ENCODE measurements at places on chromosomes 13 and 19. TPM values are rescaled to one million over a fixed set of nuclear protein-coding genes. Genes with fewer than 3 reads are reported as not detected.

CGB2 gene
- not detected for total RNA-seq

DNA sequence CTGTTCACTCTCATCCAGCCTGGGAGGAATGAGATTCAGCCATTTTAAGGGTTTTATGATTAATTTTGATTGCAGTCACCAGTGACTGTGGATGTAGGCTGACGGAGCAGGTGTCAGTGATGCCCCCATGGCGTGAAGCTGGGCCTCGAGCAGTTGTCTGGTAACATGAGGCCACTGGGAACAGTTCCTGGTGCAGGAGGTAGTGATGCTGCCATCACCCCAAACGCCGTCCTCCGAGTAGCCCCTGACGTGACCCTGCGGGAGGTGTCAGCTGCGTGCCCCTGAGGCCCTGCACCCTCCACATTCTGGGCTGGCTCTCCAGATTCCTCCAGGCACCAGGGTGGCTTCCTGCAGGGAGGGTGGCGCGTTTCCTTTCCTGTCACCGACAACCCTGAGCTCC, 277.2 kb downstream of the TEX29 start:
- no peak for DNase-seq
- no peak overlapping the region for H3K27ac ChIP-seq
- no peaks in the 10 kb centered on the region for H3K4me1 ChIP-seq
- H3K36me3 ChIP-seq: no peaks in the 10 kb centered on the region

MLLT1 gene
- total RNA-seq: 54.8 TPM

GRCh38 chr13:112892426-112893206, 76.4 kb upstream of the MCF2L start:
- no peak for DNase-seq
- H3K36me3 ChIP-seq: no peaks in the 10 kb centered on the region
- H3K27ac ChIP-seq: no peak overlapping the region
- H3K4me3 ChIP-seq: no peak overlapping the region
- peaks cover 16% of the 10 kb centered on the region for H3K27me3 ChIP-seq
- peaks cover 6% of the 10 kb centered on the region for H3K4me1 ChIP-seq

RYR1 gene
- total RNA-seq: 10.0 TPM

DNA sequence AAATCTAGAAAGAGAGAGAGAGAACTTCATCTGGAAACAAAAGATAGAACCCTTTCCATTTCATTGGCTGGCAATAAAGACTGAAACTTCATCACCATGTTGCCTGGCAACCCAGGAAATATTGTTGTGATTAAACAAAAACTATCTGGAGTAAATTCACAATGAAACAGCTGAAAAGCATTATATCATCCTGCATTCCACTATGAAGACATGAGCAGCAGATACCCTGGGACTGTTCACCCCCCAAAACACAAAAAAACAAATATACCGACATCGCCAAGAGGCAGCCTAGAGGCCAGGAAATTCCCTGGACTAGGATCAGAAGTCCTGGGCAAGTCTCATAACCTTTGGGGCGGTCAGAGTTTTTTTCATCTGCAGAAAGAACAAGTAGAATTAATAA, 158.3 kb downstream of the FOXO1 start:
- H3K4me3 ChIP-seq: no peak overlapping the region
- H3K27me3 ChIP-seq: no peaks in the 10 kb centered on the region
- H3K36me3 ChIP-seq: no peaks in the 10 kb centered on the region
- H3K27ac ChIP-seq: no peak overlapping the region

DNA sequence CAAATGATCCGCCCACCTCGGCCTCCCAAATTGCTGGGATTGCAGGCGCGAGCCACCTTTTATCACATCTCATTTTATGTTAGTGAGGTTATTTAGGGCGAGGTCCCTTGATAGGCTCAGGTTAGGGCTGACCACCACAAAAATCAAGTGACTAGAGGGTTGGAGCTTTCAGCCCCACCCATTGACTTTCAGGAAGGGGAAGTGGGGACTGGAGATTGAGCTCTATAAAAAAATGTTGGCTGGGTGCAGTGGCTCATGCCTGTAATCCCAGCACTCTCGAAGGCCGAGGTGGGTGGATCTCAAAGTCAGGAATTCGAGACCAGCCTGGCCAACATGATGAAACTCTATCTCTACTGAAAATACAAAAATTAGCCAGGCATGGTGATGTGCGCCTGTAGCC, 20.1 kb downstream of the FPR3 start:
- no peak overlapping the region for H3K4me3 ChIP-seq
- no peak for DNase-seq
- H3K4me1 ChIP-seq: no peaks in the 10 kb centered on the region

- no peaks in the 10 kb centered on the region for H3K27me3 ChIP-seq
- H3K27ac ChIP-seq: no peak overlapping the region
- H3K4me1 ChIP-seq: peaks cover 9% of the 10 kb centered on the region
- peak; percentile 81 for DNase-seq
- no peak overlapping the region for H3K4me3 ChIP-seq
These were observed 1.6 kb upstream of the LRRC25 start for GRCh38 chr19:18399008-18399407.

- no peaks in the 10 kb centered on the region for H3K27me3 ChIP-seq
- H3K27ac ChIP-seq: peak overlapping the region; percentile 59
- peak; percentile 64 for DNase-seq
- peaks cover 60% of the 10 kb centered on the region for H3K36me3 ChIP-seq
These were observed 22.8 kb upstream of the NDUFS7 start for GRCh38 chr19:1360818-1361461.

- DNase-seq: peak; percentile 51
- peaks cover 10% of the 10 kb centered on the region for H3K36me3 ChIP-seq
- no peaks in the 10 kb centered on the region for H3K27me3 ChIP-seq
- H3K4me3 ChIP-seq: peak overlapping the region; percentile 28
These were observed 1.7 kb upstream of the LYL1 start for GRCh38 chr19:13104360-13104847.

GRCh38 chr13:32126756-32127155, 95.2 kb downstream of the FRY start:
- no peaks in the 10 kb centered on the region for H3K27me3 ChIP-seq
- H3K4me3 ChIP-seq: no peak overlapping the region
- H3K36me3 ChIP-seq: no peaks in the 10 kb centered on the region
- no peaks in the 10 kb centered on the region for H3K4me1 ChIP-seq

DNA sequence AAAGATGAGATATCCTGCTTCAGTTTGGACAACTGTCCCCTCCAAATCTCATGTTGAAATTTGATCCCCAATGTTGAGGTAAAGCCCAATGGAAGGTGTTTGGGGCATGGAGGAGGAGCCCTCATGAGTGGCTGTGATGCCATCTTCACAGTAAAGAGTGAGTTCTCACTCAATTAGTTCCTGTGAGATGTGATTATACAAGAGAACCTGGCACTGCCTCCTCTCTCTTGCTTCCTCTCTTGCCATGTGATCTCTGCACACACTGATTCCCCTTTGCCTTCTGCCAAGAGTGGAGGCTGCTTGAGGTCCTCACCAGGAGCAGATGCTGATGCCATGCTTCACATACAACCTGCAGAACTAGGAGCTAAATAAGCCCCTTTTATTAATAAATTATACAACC, 86.9 kb downstream of the HSPH1 start:
- H3K27me3 ChIP-seq: no peaks in the 10 kb centered on the region
- no peak for DNase-seq
- no peak overlapping the region for H3K27ac ChIP-seq
- H3K4me3 ChIP-seq: no peak overlapping the region
- H3K4me1 ChIP-seq: no peaks in the 10 kb centered on the region
- no peaks in the 10 kb centered on the region for H3K36me3 ChIP-seq

PTGIR gene
- total RNA-seq: 24.8 TPM

GRCh38 chr19:33841685-33842084, 45.0 kb downstream of the KCTD15 start:
- no peak overlapping the region for H3K27ac ChIP-seq
- no peak for DNase-seq
- H3K27me3 ChIP-seq: peaks cover 5% of the 10 kb centered on the region
- H3K4me3 ChIP-seq: no peak overlapping the region

FCER2 gene
- 0.39 TPM for total RNA-seq

GRCh38 chr13:40910324-40911050, 108.6 kb downstream of the ELF1 start:
- no peak for DNase-seq
- no peaks in the 10 kb centered on the region for H3K4me1 ChIP-seq
- no peaks in the 10 kb centered on the region for H3K27me3 ChIP-seq
- H3K4me3 ChIP-seq: no peak overlapping the region
- no peaks in the 10 kb centered on the region for H3K36me3 ChIP-seq
- no peak overlapping the region for H3K27ac ChIP-seq

- H3K36me3 ChIP-seq: no peaks in the 10 kb centered on the region
- no peaks in the 10 kb centered on the region for H3K4me1 ChIP-seq
- DNase-seq: no peak
- H3K27ac ChIP-seq: no peak overlapping the region
- H3K4me3 ChIP-seq: no peak overlapping the region
These were observed 10.9 kb upstream of the DNMT1 start for GRCh38 chr19:10205636-10206035.

DNA sequence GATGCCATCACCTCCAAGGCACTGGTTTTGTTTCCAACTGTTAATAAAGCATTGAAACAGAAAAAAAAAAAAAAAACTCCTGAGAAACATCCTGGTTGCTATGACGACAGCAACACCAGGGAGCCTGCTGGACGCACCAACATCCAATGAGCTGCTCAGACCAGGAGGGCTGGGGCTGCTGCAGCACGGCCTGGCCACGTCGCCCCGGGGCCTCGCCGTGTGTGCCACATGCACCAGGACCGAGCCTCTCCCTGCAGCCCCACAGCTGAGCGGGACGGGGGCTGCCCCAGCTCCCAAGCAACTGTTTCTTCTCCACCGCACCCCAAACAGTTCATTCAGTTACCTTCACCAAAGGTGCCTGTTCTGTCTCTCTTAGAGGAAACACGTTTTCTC, 54.5 kb downstream of the RASA3 start:
- no peak overlapping the region for H3K4me3 ChIP-seq
- DNase-seq: peak; percentile 10
- no peaks in the 10 kb centered on the region for H3K36me3 ChIP-seq
- H3K27ac ChIP-seq: peak overlapping the region; percentile 67
- peaks cover 4% of the 10 kb centered on the region for H3K4me1 ChIP-seq
- H3K27me3 ChIP-seq: no peaks in the 10 kb centered on the region

DNA sequence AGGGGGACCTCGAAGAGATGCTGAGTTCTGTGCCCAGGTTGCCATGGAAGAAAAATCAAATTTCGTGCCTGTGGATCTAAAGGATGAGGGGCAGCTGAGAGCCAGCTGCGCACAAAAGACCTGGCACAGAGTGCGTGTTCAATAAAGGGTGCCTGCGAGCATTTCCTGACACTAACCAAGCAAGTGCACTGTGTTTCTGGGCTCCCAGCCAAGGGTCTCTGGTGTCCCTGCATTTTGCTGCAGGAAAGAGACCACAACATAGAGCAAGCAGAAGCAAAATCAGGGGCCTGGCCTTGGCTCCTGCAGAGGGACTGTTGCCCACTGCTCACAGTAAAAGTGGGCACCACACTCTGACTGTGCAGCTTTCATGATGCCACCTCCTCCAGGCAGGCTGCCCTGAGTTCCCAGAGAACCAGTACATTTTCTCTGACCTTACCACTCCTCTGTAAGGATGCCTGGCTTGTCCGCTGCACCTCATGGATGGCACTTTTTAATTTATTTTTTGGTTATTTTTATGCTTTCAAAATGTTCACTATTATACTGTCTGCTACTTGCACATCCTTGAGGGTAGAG, 70.8 kb upstream of the GPR12 start:
- H3K36me3 ChIP-seq: no peaks in the 10 kb centered on the region
- DNase-seq: no peak
- H3K4me3 ChIP-seq: no peak overlapping the region

TSSK6 gene
- 4.0 TPM for total RNA-seq

ZSCAN5A gene
- total RNA-seq: 5.0 TPM

DNA sequence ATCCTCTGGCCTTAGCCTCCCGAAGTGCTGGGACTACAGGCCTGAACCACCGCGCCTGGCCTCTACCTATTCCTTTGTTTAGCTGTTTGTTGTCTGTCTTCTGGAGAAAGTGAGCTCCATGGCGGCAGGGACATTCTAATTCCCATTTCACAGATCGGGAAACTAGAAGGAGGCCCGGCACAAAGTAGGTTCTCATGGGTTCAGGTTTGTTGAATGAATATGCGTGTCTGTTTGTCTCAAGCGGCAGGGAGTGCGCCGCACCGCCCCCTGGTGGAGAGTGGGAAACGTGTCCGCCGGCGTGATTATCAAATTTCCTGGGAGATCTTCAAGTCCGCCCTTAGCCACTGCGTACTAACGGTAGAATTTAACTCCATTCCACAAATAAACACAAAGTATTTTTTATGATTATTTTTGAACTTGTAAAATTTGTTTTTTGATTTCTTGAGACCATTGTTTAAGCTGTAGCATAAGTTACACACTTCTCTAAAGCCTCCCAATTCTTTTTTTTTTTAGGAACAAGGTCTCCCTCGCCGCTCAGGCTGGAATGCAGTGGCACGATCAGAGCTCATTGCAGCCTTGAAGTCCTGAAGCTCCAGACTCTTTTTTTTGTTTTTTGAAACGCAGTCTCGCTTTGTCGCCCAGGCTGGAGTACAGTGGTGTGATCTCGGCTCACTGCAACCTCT, 8.9 kb upstream of the CCDC9 start:
- no peaks in the 10 kb centered on the region for H3K27me3 ChIP-seq
- H3K36me3 ChIP-seq: no peaks in the 10 kb centered on the region
- H3K4me3 ChIP-seq: no peak overlapping the region
- peak; percentile 82 for DNase-seq

GNG7 gene
- 10.1 TPM for total RNA-seq

DNA sequence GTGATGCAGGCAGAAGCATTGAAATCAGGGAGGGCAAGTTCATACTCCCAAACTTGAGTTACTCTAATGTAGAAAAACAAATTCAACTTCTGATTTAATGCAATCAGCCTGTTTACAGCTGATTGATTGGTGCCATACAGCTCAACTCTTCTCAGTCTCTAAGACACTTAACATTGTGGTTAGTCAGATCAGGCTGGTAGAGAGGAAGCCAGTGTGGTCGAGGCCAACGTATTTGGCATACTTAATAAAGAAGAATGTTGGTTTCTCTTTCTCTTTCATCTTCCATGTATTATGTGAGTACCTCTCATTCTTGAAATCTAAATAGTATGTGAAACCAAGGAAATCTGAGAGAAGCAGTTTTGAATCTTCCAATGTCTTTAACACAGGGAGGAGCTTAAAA, 255.0 kb upstream of the SLITRK1 start:
- no peaks in the 10 kb centered on the region for H3K4me1 ChIP-seq
- no peak overlapping the region for H3K27ac ChIP-seq
- no peaks in the 10 kb centered on the region for H3K36me3 ChIP-seq
- no peaks in the 10 kb centered on the region for H3K27me3 ChIP-seq
- no peak for DNase-seq
- no peak overlapping the region for H3K4me3 ChIP-seq

DNA sequence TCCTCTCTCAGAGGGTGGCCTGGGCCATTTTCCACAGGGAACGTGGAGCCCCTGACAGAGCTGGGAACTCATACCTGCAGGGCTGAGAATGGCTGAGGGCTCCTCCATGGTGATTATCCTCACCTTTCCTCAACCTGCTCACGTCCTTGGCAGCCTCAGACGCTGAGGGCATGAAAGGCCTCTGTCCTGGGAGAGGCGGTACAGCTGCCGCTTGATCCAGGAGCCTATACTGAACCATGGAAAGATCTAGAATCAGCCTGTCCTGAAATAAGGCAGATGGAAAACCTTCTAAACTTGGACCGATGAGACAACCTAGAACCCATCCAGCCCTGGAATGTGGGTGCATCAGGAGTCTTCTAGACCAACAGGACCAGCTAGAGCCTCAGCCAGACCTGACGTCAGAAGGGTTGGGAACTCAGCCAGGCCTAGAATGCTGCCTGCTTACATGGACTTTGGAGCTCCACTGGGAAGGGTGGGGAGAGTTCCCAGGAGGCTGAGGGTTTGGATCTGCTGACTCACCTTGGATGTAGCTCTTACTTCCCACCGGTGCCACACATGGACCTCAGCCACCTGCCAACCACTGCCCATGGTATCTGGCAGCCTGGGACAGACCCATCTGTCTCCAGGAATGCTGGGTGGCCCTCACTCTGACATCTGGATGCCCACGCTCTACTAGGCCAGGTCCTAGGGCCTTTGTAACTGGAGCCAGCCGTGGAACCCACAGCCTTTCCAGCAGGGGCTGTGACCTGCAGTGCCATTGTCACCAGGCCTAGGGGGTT, 7.5 kb downstream of the KCTD15 start:
- H3K4me1 ChIP-seq: no peaks in the 10 kb centered on the region
- no peak overlapping the region for H3K4me3 ChIP-seq
